Adrenal gland (tissue), 19 donors: ENCODE measurements at places on chromosomes 1 and 21. TPM values are rescaled to one million over a fixed set of nuclear protein-coding genes. Genes with fewer than 3 reads are reported as not detected.

DNA sequence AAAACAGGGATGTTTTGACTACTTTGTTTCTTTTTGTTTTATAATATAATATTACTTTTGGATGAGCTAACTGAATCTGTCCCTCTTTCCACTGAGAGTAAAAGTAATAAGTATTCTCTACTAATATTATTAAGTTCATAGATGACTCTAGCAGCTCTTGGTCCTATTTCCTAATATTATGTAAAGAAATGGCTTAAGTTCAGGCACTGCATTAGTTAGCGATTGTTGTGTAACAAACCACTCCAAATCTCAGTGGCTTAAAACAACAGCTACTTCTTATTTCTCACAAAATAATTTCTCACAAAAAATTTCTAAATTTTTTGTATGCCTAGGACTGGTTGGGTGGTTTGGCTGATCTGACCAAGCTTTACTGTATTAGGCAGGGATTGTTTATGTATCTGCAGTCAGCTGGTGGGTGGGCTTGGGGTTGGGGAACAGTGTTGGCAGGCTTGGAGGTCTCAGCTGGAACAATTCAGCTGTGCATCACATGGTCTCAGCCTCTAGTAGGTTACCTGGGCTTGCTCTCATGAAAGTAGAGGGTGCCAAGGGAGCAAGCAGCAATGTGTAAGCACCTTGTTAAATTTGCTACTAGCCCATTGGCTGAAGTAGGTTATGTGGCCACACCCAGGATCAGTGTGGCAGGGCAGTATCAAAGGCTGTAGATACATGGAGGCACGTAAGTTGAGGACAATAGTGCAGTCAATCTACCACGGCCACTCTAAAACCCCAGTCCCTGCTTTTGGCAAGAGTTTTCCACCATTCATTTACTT, 8.8 kb upstream of the CCT8 start:
- H3K4me3 ChIP-seq = no peak overlapping the region
- DNase-seq = no peak
- peaks cover 11% of the 10 kb centered on the region for H3K4me1 ChIP-seq
- no peaks in the 10 kb centered on the region for H3K36me3 ChIP-seq

- H3K36me3 ChIP-seq = peaks cover 13% of the 10 kb centered on the region
- no peak overlapping the region for H3K4me3 ChIP-seq
- no peak for DNase-seq
- H3K27me3 ChIP-seq = no peaks in the 10 kb centered on the region
Observed at GRCh38 chr1:16969057-16969611, 11.3 kb downstream of the MFAP2 start.

DNA sequence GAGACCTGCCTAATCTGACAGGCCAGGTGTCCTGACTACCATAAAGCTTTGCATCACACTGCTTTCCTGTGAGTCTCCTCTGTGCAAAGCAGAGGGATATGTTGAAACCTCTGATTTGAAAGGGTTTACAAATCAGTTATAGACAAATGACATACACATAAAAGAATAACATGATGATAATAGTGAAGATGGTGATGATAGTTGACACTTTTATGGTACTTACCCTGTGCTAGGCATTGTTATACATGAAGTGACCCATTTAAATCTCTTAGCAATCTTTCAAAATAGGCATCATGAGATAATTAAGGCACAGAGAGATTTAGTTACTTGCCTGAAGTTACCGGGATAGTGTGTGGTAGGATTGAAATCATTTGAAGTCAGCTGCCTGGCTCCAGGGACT, 34.1 kb upstream of the PKN2 start:
- no peaks in the 10 kb centered on the region for H3K27me3 ChIP-seq
- no peaks in the 10 kb centered on the region for H3K36me3 ChIP-seq
- no peak for DNase-seq

The HJV gene
- total RNA-seq = not detected

The RGS8 gene
- total RNA-seq = 3.6 TPM
